Tibial nerve (tissue), 4 donors: ENCODE measurements at places on chromosomes 1 and 21. TPM values are rescaled to one million over a fixed set of nuclear protein-coding genes. Genes with fewer than 3 reads are reported as not detected.

GRCh38 chr1:226309398-226310244, 657 bp upstream of the LIN9 start:
- peak overlapping the region; percentile 82 for H3K4me3 ChIP-seq
- DNase-seq, result no peak
- H3K27ac ChIP-seq, result peak overlapping the region; percentile 50
- peaks cover 9% of the 10 kb centered on the region for H3K4me1 ChIP-seq

DNA sequence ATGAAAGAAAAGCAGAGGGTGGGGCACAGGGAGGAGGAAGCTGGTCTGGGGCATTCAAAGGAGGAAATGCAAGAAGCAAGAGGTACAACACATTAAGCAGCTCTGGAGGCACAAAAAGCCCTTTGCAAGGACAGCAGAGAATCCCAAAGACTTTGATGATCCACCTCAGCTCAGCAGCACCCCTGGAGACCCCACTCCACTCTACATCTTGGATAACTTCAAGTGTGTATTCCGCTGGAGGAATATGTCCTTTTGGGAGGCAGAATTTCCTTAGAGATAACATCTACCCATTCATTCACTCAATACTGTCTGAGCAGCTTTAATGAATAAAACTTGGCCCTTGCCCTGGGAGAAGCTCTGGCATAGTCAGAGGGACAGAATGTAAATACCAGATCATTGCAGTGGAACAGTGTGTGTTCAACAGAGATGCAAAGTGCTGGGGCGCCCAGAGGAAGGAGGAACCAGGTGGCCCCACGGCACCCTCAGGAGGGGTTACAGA, 599.7 kb downstream of the KIF26B start:
- no peak overlapping the region for H3K4me3 ChIP-seq
- no peaks in the 10 kb centered on the region for H3K27me3 ChIP-seq
- DNase-seq, result no peak
- H3K4me1 ChIP-seq, result no peaks in the 10 kb centered on the region
- H3K36me3 ChIP-seq, result no peaks in the 10 kb centered on the region

DNA sequence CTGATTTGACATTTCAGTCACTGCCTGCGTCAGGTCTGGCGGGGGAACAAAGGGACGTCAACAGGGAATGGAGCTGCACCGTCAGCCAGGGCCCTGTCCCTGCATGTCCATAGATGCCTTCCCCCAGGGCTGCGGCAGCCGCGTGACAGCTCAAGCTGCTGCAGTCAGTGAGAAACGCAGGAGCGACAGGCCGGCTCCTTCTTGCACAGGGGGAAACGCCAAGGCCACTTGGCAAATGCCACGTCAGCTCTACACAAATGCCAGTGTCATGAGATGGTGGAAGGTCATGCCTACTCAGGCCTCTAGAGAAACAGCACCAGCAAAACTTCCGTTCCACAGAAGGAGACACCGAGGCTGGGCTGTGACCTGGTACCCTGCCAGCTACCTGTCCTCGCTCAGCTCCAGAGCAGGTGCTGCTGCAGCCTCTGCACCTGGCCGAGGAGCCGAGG, 37.7 kb downstream of the SYF2 start:
- no peak for DNase-seq
- H3K27me3 ChIP-seq, result no peaks in the 10 kb centered on the region
- no peaks in the 10 kb centered on the region for H3K36me3 ChIP-seq
- H3K4me3 ChIP-seq, result no peak overlapping the region

DNA sequence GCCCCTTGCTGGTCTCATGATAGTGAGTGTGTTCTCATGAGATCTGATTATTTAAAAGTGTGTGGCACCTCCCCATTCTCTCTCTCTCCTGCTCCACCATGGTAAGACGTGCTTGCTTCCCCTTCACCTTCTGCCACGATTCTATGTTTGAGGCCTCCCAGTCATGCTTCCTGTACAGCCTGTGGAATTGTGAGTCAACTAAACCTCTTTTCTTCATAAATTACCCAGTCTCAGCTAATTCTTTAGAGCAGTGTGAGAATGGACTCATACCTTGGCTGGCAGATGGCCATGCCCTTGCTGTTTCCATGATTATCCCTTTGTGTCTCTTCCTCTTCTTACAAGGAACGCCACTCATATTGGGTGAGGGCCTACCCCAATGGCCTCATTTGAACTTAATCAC, 40.3 kb downstream of the PSMG1 start:
- no peak overlapping the region for H3K4me3 ChIP-seq
- DNase-seq, result no peak
- H3K27ac ChIP-seq, result no peak overlapping the region
- no peaks in the 10 kb centered on the region for H3K4me1 ChIP-seq
- no peaks in the 10 kb centered on the region for H3K27me3 ChIP-seq
- H3K36me3 ChIP-seq, result no peaks in the 10 kb centered on the region

The DCDC2B gene
- total RNA-seq, result not detected
